ENCODE measurements at places on chromosomes 16 and 17.

DNA sequence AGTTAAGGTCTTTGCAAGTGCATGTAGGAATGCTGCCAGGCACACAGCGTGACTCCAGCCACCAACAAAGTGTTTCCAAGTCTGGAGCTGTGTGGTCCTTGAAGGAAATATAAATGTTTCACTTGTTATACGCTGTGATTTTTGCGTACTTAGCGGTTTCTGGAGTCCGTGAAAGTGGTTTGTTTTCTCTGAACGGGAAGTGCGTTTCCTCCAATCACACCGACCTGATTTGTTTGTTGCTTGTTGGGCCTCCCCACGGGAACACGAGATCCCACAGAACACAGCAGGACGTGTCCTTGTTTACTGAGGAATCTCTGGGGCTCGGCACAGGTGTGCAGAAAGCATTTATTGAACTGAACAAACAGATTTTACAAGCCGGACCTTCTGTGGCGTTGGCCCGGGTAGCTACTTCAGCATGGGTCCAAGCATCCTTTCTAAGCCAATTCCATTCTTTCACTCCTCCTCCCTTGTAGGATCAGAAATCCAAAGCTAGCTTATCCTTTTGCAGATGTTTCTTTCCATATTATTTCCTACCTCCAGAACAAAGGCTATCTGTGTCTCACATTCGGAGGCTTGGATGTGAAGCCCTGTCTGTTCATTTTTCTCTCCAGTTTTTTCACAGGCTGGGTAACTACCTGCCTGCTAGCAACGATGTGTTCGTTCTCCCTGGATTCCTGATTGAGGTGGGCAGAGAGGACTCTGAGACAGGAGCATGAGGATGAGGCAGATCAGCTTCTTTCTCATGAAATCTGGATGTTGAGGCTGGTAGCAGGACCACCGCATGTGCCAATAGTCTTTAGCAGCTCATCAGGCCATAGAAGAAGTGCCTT, 44.6 kb downstream of the ABAT start:
- no peak for DNase-seq

DNA sequence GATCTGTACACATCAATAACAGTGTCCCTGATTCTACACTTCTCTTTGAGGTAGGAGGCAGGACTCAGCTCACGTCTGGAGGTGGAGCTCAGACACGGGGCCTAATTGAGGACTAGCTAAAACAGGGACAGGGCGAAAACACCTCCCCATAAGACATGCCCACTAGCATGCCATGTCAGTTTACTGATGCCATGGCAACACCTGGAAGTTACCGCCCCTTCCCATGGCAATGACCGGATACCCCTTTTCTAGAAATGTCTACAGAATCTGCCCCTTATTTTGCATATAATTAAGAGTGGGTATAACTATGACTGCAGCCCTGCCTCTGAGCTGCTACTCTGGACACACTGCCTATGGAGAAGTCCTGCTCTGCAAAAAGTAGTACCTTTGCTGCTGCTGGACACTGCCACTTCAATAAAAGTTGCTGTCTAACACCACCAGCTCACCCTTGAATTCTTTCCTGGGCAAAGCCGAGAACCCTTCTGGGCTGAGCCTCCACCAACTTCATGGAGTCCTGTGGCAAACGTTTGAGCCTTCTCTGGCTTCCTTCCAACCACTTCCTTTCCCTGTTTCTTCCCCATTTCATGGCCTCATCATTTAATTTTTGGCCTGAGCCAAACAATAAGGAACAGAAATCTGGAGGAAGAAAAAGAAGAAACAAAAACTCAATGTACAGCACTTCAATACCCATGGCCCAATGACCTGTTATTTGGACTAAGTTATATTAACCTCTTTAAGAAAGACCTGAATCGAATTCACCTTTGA, 21.0 kb downstream of the PHB1 start:
- DNase-seq, result no peak

DNA sequence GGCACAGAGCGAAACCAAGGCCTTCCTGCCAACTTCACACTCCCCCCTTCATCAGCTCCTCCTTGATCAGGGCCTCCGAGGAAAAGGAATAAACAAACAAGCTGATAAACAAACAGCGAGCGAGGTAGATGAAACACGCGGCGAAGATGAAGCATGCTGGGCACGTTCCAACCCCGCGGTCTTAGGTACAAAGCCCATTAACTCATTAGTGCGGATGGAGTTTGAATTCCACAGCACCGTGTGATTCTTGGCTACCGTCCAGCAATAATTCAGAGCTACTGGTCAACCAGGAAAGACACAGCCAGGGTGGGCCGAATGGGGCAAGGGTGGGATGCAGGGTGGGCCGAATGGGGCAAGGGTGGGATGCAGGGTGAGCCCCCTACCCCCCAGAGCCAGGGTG, 67.3 kb downstream of the RBFOX3 start:
- no peak for DNase-seq

DNA sequence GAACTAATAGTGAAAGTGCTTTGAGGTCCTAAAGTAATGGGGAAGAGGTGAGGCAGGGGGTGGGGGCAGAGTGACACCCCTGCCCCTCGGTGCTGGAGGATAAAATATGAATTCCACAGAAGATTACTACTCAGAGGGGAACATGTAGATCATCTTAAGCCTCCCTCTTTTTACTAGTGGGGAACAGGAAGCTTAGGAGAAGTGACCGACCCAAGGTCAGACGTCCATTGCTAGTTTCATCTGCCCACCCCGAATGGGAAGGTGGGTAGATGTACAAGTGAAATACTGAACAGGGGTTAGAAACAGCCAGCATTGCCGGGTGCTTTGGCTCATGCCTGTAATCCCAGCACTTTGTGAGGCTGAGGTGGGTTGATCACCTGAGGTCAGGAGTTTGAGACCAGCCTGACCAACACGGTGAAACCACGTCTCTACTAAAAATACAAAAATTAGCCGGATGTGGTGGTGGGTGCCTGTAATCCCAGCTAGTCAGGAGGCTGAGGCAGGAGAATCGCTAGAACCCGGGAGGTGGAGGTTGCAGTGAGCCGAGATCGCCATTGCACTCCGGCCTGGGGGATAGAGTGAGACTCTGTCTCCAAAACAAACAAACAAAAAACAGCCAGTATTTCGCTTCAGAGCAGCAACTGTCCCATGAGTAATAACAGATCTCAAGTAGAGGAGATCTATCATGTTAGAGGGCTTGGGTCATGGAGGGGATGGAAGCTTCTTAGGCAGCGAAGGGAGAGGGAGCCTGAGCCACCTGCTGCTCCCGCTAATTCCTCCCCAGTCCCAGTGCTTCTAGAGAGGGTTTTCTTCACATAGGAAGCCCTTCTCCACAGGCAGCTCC, 1.2 kb upstream of the NR1D1 start:
- no peak for DNase-seq

DNA sequence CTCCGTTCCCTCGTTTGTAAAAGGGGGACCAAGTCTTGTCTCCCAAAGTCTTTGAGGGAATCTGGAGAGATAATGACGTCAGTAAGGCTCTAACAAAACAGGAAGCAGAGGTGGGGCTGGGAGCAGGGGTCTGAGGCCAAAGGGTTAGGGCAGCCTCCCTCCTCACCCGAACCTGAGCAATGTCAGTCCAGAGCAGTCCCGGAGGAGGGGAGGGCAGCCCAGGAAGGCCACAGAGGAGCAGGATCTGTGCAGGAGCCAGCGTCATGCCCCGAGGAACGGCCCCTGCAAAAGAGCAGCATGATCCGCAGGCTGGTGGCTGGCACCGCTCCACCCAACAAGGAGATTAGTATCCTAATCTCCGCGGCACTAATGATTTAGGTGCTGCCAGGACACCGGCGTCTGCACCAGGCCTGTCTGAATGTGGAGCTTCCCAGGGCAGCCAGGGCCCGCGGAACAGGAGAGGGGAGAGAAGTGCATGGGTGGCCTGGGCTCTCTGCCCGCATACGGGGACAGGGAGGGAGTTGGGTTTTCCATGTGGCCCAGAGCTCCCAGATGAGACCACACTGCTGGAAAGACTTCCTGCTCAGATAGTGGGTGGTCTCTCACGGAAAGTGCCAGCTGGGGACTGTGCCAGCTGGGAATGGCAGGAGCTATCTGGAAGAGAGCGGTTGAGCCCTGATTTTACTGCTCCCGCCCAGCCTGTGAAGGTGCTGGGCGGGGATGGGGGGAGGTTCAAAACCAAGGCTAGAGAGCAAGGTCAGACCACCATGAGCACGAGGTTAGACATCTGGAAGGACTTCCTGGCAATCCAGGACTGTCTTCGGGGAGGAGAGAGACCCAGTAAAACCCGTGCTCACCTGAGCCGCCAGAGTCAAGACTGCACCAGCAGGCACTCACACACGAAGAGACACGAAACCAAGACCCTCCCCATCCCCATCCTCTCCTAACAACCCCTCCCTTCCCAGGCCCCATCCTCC, 11.0 kb upstream of the KRT17 start:
- DNase-seq, result no peak

GRCh38 chr17:521561-522325, 169.1 kb upstream of the RPH3AL start:
- no peak for DNase-seq

DNA sequence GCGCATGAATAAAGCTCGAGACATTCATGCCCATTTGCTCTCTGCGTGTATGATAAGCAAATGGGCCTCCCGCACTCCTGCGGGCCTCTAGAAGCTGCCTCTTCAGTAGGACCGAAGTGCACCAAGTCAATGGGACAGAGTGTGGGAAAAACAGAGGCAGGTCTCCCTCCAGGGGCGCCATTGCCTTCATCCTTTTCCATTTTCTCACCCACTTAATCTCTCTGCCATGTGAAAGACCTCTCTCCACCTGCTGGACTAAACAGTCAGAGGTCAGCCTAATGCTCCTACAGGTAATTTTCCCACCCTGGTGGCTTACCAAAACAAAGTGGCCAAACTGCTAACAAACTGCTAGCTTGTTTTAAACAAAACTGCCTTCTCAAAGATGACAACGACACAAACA, 210.9 kb downstream of the ZFHX3 start:
- DNase-seq, result no peak

GRCh38 chr17:50101346-50102163, 6.4 kb downstream of the PDK2 start:
- DNase-seq, result no peak

DNA sequence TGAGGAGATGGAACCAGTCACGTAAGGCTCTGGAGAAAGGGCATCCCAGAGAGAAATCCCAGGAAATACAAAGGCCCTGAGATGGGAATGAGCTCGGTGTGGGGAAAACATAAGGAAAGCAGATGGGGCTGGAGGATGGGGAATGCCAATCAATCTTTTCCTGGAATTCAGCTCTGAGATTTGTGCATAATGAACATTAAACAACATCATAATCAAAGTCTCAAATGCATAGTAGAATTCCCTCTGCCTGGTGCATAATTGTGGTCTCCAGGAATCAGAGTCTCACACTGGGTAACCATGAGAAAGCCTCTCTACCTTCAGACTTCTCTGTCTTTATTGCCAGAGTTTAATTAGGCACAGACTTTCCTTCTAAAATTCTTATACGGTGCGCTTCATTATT, 30.8 kb downstream of the OTOA start:
- DNase-seq, result no peak

DNA sequence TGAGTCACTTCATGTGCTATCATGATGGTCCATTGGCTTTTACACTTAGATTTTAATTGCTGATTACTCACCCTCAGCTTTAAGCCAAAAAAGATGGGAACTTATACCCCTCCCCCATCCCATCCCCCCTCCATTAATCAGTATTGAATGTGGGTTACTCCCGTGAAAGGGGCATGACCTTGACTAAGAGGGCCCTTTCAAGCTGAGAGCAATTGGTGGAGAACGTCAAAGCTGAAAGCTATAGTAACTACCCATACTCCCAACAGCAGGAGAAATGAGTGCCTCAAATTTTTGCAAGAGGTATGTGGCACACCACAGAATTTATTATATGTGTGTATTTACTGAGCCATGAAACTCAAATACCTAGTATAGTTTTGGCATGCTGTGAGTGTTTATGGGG, 99.7 kb upstream of the CDH8 start:
- DNase-seq, result no peak

- no peak for DNase-seq
These were observed 13.6 kb downstream of the TMEM220 start for GRCh38 chr17:10716218-10716617.

DNA sequence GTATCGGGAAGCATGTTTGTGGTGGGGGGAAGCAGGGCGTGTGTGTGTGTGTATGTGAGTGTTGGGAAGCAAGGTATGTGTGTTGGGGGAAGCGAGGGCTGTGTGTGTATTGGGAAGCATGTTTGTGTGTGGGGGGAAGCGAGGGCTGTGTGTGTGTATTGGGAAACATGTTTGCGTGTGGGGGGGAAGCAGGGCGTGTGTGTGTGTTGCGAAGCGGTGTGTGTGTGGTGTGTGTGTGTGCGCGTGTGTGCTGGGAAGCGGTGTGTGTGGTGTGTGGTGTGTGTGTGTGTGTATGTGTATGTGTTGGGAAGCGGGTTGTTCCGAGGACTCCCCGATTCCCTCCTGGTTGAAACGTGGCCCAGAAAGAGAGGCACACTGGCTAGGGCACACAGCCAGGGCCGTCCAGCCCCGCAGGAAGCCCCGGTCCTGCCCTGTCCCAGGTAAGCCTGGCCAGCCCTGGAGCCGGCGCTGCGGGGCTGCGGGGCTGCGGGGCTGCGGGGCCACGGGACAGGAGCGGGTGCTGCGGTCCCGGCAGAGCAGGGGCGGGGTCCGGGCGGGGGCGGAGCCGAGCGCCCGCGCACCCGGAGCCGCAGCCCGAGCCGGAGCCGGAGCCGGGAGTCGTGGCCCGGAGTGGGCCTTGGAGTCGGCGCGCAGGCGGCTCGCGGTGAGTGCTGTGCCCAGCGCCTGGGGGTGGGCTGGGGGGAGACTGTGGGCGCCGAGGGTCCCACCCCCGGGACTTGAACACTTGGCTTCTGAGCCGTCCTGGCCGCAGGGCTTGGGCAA, at the start of gene NOD2:
Gene NOD2, plus strand, starts transcription at position 608 of the 783 bp plus-strand sequence. CDS start 5,890 bp downstream, outside the sequence.
- no peak for DNase-seq

GRCh38 chr16:47175152-47175551, 31.4 kb upstream of the NETO2 start:
- no peak for DNase-seq

- DNase-seq, result no peak
These were observed 374.6 kb upstream of the HSBP1 start for GRCh38 chr16:83433201-83433600.

DNA sequence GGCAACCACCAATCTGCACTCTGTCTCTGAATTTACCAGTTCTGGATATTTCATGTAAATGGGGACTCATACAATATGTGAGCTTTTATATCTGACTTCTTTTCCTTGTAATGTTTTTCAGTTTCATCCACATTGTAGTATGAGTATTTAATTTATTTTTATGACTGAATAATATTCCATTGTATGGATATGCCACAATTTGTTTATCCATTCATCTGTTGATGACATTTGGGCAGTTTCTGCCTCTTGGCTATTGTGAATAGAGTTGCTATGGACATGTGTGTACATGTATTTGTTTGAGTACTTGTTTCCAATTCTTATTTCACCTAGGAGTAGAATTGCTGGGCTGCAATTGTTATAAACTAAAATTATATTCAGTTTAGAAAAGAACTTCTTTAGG, 126.9 kb downstream of the MRTFB start:
- DNase-seq, result no peak

All from activated gamma-delta T cell treated with Interleukin-2 at 50 U/mL for 16 hours (primary cell).